ENCODE measurements at places on chromosomes 7 and 10. TPM values are rescaled to one million over a fixed set of nuclear protein-coding genes. Genes with fewer than 3 reads are reported as not detected.

GRCh38 chr7:44796504-44797328, at the start of gene PPIA:
PPIA (plus strand) TSS chr7:44796681; CDS start chr7:44796725, 44 bp downstream.
- DNase-seq: peak; percentile 99
- H3K27me3 ChIP-seq: no peaks in the 10 kb centered on the region
- peak within 1 kb of the TSS; percentile 99 for H3K4me3 ChIP-seq
- peaks cover 23% of the 10 kb centered on the region for H3K4me1 ChIP-seq
- peaks cover 35% of the 10 kb centered on the region for H3K36me3 ChIP-seq
- H3K27ac ChIP-seq: peak within 1 kb of the TSS; percentile 99

DNA sequence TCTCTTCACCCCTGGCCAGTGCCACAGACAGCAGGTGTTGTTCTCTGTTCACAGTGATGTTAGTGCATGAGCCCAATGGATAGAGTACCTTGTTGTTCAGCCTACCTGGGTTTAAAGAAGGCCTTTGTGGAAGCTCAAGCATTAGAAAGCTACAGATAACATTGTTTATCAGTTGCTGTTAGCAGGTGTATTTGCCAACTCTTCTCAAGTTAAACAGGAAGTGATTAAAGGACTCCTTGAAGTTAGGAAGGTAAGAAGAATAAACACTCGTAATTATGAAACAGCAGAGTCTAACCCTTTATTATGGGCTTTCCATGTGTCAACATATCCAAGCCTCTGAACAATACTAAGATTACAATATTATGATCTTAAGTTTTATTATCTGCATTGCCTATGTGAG, 25.9 kb downstream of the RGR start:
- peaks cover 14% of the 10 kb centered on the region for H3K27me3 ChIP-seq
- no peaks in the 10 kb centered on the region for H3K36me3 ChIP-seq
- no peak for DNase-seq
- H3K27ac ChIP-seq: no peak overlapping the region

DNA sequence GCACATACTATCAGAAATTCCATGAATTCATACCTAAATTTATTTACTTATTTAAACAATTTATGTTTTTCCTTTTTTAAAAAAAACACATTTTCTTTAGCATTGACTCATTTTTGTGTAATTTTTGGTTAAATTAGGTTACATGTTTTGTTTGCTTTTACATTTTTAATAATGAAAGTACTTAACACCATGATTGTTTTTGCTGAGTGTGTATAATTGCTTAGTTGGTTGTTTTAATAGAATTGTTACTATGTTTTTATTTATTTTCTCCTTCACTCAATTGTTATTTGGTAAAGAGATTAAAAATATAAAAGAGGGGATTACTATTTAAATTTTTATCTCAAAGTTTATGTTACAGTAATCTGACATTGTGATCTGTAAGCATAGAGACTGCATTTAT, 508.4 kb downstream of the NRG3 start:
- no peak overlapping the region for H3K27ac ChIP-seq
- H3K36me3 ChIP-seq: no peaks in the 10 kb centered on the region
- H3K4me3 ChIP-seq: no peak overlapping the region
- no peaks in the 10 kb centered on the region for H3K4me1 ChIP-seq

DNA sequence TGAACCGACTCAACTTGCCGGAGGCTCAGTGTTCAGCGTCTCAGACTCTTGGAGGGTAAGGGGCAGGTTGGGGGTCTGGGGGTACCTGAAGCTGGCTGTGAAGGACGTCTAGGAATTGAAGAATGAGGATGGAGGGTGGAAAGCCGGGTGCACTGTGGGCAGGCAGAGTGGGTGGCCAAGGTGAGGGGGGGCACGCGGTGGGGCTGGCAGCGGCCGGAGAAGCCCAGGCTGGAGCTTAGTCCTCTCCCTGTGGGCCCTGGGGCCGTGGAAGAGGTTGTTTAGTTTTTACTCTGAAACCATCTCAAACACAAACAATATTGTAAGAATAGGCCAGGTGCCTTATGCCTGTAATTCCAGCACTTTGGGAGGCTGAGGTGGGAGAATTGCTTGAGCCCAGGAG, 83.4 kb downstream of the UNCX start:
- no peak for DNase-seq
- no peak overlapping the region for H3K4me3 ChIP-seq
- H3K27me3 ChIP-seq: peaks cover 3% of the 10 kb centered on the region
- H3K27ac ChIP-seq: no peak overlapping the region
- no peaks in the 10 kb centered on the region for H3K4me1 ChIP-seq

GRCh38 chr7:85103357-85103756, 83.5 kb downstream of the SEMA3D start:
- peaks cover 21% of the 10 kb centered on the region for H3K4me1 ChIP-seq
- no peak overlapping the region for H3K4me3 ChIP-seq
- no peaks in the 10 kb centered on the region for H3K27me3 ChIP-seq
- peaks cover 8% of the 10 kb centered on the region for H3K36me3 ChIP-seq
- H3K27ac ChIP-seq: no peak overlapping the region

- no peaks in the 10 kb centered on the region for H3K27me3 ChIP-seq
- DNase-seq: no peak
- no peak overlapping the region for H3K4me3 ChIP-seq
- H3K36me3 ChIP-seq: no peaks in the 10 kb centered on the region
- no peak overlapping the region for H3K27ac ChIP-seq
- H3K4me1 ChIP-seq: peaks cover 24% of the 10 kb centered on the region
These were observed 163.8 kb upstream of the KLF6 start for GRCh38 chr10:3948843-3949242.

DNA sequence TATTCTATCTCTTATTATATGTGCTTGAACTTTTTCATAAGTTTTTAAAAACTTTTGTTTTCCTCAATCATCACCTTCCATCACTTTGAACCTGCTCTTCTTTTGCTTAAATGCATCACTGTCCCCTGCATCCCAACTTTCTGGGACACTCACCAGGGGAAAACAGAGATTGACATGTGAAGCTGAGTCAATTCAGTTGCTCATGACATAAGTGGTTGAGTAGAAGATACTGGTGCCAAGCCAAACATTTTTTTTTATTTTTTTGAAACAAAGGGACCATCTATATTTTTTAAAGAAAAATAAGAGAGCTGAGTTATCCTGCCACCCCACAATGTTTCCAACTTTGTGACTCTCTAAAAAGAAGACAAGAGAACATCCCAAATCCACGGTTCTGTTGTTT, 61.8 kb upstream of the AHR start:
- H3K4me1 ChIP-seq: peaks cover 4% of the 10 kb centered on the region
- H3K27me3 ChIP-seq: no peaks in the 10 kb centered on the region
- DNase-seq: no peak
- H3K36me3 ChIP-seq: no peaks in the 10 kb centered on the region
- H3K27ac ChIP-seq: no peak overlapping the region

GRCh38 chr7:109235316-109235715, 665.6 kb downstream of the DNAJB9 start:
- no peak overlapping the region for H3K27ac ChIP-seq
- H3K4me3 ChIP-seq: no peak overlapping the region
- H3K27me3 ChIP-seq: no peaks in the 10 kb centered on the region
- no peaks in the 10 kb centered on the region for H3K36me3 ChIP-seq

GRCh38 chr7:29946428-29947186, 43.0 kb downstream of the SCRN1 start:
- H3K4me3 ChIP-seq: no peak overlapping the region
- no peak for DNase-seq
- peaks cover 4% of the 10 kb centered on the region for H3K4me1 ChIP-seq
- H3K27ac ChIP-seq: no peak overlapping the region
- no peaks in the 10 kb centered on the region for H3K27me3 ChIP-seq

DNA sequence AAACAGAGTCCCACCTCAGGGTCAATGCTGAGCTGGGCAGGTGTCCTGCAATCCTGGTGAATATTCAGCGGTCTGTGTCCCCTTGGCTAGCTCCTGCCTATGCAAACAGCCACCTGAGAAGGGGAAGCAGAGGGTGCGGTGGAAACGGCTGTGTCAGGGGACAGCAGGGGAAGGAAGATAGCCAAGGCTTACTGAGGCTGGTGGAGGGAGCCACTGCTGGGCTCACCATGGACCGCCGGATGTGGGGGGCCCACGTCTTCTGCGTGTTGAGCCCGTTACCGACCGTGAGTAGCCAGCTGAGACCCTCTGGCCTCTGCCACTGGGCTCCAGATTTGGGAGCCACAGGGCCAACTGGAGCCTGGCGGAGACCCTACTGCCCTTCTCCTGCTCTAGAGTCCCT, at the start of gene GHRHR:
GHRHR (plus strand) TSS at position 112 of the 400 bp plus-strand sequence; CDS start at position 228, 116 bp downstream.
- H3K4me3 ChIP-seq: no peak within 1 kb of the TSS
- H3K27me3 ChIP-seq: peaks cover 36% of the 10 kb centered on the region
- no peak for DNase-seq

DNA sequence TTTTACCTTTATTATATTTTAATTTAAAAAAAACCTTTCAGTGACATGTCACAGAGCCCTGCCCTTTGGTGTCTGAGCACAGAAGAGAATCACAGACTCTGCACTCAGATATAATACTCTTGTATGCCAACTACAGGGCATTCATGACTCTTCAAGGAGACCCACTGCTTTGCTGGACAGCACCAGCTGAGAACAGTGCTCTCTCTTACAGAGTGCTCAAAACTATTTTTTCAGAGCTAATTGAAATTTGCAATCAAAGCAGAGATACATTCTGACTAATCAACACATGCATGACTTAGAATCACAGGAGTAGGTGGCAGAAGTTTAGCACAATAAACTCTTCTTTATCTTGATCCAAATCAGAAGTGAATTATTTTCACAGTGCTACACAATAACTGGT, 99.1 kb downstream of the OSBPL3 start:
- no peak overlapping the region for H3K4me3 ChIP-seq
- no peaks in the 10 kb centered on the region for H3K36me3 ChIP-seq
- no peak overlapping the region for H3K27ac ChIP-seq
- no peak for DNase-seq
- no peaks in the 10 kb centered on the region for H3K27me3 ChIP-seq

- peaks cover 43% of the 10 kb centered on the region for H3K36me3 ChIP-seq
- peaks cover 9% of the 10 kb centered on the region for H3K4me1 ChIP-seq
- no peak overlapping the region for H3K4me3 ChIP-seq
- no peak overlapping the region for H3K27ac ChIP-seq
These were observed 45.7 kb downstream of the DAGLB start for GRCh38 chr7:6402041-6402440.

DNA sequence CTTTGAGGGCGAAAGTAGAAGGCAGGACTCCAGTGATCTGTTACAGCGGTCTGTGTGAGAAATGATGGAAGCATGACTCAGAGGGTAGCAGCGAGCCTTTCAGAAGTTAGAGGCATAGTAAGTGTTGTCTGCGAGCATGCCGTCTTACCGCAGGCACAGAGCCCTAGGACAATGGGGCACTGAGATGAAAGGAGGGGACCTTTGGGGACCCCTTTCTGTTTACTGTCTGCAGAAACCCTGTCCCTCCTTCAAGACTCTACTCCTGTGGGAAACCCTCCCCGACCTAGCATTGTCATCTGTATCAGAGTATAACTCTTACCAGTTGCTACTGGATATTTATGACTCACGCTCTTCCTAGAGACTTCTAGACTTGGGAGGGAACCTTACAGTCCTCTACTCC, 87.2 kb upstream of the AGK start:
- peaks cover 8% of the 10 kb centered on the region for H3K4me1 ChIP-seq
- no peaks in the 10 kb centered on the region for H3K27me3 ChIP-seq
- no peak overlapping the region for H3K27ac ChIP-seq
- H3K4me3 ChIP-seq: no peak overlapping the region

DNA sequence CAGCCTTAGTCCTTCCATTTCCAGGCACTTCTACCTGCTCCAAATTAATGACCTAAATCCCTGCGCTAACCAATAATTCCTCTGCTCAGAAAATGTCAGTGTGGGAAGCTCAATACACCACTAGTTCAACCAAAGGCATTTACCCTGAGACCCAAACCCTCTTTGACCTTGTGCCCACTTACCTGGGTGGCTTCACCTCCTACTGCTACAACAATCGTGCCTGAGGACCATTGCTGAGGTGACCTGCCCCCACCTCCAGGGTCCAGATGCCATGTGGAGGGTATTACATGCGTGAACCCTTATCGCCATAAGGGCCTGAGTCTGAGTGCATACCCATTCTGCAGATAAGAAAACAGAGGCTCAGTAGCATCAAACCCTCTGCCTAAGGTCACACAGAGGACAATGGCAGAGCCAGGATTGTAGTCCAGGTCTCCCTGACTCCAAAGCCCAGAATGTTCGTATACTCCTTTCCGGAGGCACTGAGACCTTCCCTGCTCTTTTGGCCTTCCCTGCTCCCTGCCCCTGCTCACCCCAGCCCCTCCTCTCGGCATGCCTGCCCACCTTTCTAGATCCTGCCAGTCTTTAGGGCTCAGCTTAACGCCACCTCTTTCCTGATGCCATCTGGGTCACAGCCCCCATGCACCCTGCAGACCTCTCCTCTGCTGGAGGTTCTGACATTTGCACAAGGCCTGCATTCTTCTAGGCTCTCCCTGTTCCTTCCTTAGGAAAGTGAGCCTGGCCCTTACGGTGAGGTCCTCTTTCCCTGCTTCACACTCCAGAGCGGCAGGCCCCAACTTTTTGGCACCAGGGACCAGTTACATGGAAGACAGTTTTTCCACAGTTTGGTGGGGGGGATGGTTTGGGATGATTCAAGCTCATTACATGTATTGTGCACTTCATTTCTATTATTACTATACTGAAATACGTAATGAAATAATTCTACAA, 94.9 kb downstream of the CHST15 start:
- H3K4me1 ChIP-seq: peaks cover 18% of the 10 kb centered on the region
- no peak overlapping the region for H3K4me3 ChIP-seq
- H3K27me3 ChIP-seq: peaks cover 21% of the 10 kb centered on the region
- peaks cover 7% of the 10 kb centered on the region for H3K36me3 ChIP-seq

DNA sequence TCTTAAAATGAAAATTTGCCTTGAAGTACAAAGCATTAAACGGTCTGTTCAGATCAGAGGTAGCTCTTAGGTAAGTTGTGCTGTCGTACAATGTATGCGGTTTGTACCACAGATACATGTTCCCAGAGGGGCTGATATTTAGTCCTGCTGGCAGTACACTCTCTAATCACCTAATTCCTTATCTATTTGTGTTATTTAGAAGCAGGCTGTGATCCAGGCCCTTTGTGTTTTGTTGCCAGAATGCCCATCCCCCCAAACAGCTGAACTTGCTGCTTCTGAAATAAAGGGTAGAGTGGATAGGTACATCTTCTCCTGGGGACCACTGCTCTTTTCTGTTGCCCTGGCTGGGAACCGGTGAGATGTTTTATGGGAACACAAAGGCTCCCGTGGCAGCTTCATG, 84.5 kb downstream of the SND1 start:
- H3K27ac ChIP-seq: no peak overlapping the region
- H3K36me3 ChIP-seq: peaks cover 27% of the 10 kb centered on the region
- H3K4me3 ChIP-seq: no peak overlapping the region
- H3K27me3 ChIP-seq: no peaks in the 10 kb centered on the region
- no peak for DNase-seq

TFPI2 gene
- 4.9 TPM for total RNA-seq

GOLGA7B gene
- total RNA-seq: 0.41 TPM

CLRN3 gene
- 6.6 TPM for total RNA-seq

SSC4D gene
- total RNA-seq: 1.7 TPM

RAB19 gene
- total RNA-seq: 3.3 TPM

FZD8 gene
- 3.7 TPM for total RNA-seq

SEC31B gene
- total RNA-seq: 8.9 TPM

NPC1L1 gene
- total RNA-seq: 11.0 TPM

PNLIP gene
- total RNA-seq: not detected

MYL10 gene
- not detected for total RNA-seq

NODAL gene
- not detected for total RNA-seq

TWNK gene
- total RNA-seq: 19.2 TPM
